Nephron progenitor cell (in vitro differentiated cells): ENCODE measurements at places on chromosomes 7 and 10.

DNA sequence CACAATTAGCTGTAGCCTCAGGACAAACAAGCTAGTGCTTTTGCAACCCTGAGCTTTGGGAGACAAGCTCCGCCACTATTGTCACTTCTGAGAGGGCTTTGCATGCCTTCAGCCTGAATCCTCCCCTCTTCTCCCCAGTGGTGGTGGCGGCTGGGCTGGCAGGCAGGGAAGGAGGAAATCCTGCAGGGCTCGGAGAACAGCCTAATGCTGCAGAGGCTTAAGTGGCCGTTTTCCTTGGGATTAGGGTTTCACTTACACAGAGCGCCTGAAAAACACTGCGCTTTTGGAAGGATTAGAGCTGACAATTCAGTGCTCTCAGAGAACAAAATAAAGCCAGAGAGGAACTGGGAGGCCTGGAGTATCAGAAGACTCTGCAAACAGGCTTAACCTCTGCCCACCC lies 71.3 kb downstream of the PAX2 start:
- DNase-seq: no peak

GRCh38 chr7:70242826-70243225 lies 644.6 kb downstream of the AUTS2 start:
- no peak for DNase-seq

DNA sequence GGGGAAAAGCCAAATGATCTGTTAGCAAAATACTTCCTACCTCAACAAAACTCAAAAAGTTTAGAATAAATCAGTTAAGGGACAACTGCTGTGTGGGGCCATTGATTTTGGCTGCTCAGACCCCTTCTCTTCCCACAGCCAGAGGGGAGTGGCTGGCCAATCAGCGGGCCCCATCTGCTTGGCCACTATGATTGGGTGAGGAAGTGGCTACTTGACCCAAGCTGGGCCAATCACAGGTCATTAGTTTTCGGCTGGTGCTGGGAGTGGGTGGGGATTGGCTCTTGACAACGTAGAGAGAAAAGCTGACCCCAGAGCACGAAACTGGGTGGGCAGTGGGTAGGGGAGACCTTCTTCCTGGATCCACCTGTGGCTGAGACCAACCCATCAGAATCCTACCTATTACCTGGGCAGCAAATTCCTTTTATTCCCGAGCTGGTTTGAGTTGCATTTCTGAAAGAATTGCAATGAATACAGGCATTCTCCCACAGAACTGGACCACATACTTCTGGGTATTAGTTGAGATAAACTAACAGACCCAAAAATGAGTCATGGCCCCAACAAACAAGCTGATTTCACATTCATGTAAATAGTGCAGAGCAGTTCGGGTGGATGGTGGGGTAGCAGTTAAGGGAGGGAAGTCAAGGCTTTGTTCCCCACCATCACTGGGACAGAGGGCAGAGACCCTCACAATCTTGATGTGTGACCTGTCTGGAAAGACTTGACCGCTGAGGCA lies 35.6 kb upstream of the HMX3 start:
- DNase-seq: no peak

DNA sequence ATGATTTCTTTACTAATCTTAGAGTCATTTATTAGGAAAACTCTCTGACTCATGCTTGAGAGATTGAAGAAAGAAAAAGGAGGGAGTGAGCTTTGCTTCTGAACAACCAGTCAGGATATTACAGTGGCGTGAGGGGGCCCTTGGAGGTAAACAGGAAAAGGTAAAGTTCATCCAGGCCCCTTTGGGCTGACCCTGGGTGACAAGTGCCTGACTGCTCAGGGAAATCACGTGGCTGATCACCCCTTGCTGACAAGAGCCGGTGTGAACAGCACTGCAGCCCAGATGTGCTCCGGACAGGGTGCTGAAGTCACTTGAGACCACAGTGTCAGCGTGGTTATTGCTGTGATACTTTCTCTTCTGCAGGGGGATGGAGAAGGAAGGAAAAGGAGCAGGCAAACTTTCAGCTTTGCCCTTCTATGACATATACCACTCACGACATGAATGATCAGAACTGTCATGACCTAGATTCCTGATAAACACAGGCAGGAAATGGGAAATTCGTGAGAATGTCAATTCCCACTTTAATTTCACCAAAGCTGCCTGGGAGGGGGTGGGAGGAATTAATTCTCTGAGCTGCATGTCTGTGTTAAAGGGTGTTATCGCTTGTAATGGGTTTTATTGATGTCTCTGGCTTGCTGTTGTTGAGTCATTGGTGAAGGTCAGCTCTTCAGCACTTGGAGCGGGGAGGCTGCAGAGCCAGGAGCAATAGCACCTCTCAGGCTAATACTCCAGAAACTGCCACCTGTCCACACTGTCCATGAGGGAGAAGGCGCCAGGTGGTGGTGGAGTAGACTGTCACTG lies 139.8 kb upstream of the AOAH start:
- no peak for DNase-seq

GRCh38 chr7:142384493-142384922 lies 126.7 kb upstream of the PRSS58 start:
- no peak for DNase-seq

DNA sequence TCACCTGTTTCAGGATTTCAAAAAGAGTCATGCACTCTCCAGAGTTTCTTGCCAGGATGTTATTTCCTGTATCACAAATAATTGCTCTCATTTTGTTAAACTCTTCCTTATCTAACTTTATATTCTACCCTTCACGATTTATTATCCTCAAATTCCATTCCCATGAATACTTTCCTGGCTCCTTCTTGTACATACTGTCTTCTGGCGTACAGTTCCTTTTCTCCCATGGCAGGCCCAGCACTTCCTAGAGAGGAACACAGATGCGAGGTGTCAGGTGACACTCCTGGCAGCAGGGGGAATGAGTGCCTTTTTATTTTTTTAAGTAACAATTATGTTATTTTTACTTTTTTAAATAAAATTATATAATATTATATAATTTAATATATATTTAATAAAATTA lies 411.9 kb downstream of the TFEC start:
- DNase-seq: no peak

GRCh38 chr7:86708031-86708680 lies 64.4 kb downstream of the GRM3 start:
- no peak for DNase-seq

DNA sequence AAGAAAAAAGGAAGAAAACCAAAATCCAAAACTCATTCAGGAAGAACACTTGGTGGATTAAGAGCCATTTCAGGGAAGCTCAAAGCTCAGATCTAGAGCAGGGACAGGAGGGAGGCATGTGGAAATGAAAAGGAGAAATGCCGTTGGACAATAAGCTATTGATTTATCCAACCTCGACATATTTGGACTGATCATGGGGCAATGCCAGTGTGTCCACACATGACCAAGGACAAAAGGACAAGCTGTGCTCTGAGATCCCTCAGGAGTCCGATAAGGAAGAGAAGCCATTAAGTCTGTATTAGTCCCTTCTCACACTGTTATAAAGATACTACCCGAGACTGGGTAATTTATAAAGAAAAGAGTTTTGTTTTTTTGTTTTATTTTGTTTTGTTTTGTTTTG lies 684.0 kb upstream of the CELF2 start:
- no peak for DNase-seq
